ENCODE measurements at places on chromosomes 4 and X.

DNA sequence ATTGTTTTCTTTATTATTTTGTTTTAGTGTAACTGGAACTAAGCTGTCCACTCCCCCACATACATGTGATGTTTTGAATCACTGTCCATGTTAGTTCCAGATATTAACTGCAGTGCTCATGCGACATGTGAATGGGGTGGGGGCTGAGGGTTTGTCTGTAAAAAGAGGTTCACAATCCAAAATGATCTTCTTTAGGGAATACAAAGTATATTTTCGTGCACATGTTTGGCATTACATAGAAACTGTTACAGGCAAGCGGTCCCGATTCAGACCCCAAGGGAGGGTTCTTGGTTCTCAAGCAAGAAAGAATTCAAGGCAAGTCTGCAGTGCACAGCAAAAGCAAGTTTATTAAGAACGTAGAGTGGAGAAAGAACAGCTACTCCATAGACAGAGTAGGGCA is 296.5 kb upstream of the CLNK start:
- no peak for DNase-seq

GRCh38 chr4:174286870-174287269 is 3.2 kb downstream of the CEP44 start:
- DNase-seq, result no peak

DNA sequence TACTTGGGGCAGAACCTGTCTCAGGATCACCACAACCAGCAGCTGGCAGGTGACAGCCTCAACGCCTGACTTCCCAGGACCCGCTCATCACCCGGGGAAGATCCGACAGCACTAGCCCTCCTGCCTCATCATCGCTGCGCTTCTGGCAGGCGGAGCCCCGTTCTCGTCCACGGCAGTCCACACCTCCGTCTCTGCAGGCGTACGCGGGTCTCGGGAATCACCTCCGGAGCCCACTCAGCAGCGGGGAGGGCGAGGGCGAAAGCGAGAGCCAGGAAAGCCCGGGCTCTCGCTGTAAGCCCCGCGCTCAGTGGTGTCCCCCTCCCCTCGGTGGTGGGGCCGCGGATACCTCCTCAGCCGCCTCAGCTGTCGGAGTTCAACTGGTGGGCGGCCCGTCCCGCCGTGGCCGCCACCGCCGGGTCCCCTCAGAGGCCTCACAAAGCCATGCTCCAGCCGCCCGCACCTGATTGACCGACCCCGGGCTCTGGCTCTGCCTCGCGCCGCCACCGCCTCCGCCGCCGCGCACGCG is 518 bp upstream of the CNKSR2 start:
- peak; percentile 10 for DNase-seq

GRCh38 chr4:155564086-155564485 is 102.6 kb upstream of the GUCY1A1 start:
- no peak for DNase-seq

DNA sequence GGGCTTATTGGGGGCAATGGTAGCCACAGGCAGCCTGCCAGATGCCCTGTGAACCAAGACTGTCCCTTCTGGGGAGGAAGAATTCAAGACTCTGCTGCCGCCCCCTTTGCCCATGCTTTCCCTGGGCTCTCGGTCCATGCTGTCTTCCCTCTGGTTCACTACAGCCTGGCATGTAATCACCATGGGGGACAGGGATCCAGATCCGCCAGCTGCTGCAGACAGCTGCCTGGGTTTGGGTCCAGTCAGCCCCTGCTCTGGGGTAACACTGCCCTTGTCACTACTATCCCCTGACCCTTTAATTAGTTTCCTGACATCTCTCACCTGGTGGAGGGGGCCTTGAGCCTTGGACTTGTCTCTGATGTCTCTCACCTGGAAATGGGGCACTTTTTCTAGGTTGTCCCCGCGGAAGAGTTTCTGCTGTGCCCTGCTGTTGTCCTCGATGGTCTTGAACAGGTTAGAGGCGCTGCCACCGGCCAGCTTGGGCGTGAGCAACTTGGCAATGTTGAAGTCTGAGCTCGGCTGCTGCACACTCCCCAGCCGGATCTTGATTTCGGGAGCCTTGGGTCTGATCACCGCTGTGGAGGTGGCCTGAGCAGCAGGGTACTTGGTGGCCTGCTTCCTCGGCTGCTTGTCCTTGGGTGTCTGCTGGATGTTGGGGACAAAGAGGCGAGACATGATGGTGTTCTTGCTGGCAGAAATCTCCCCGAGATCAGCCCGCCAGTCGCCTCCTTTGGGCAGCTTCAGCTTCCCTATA is 6.4 kb downstream of the C4orf54 start:
- no peak for DNase-seq

DNA sequence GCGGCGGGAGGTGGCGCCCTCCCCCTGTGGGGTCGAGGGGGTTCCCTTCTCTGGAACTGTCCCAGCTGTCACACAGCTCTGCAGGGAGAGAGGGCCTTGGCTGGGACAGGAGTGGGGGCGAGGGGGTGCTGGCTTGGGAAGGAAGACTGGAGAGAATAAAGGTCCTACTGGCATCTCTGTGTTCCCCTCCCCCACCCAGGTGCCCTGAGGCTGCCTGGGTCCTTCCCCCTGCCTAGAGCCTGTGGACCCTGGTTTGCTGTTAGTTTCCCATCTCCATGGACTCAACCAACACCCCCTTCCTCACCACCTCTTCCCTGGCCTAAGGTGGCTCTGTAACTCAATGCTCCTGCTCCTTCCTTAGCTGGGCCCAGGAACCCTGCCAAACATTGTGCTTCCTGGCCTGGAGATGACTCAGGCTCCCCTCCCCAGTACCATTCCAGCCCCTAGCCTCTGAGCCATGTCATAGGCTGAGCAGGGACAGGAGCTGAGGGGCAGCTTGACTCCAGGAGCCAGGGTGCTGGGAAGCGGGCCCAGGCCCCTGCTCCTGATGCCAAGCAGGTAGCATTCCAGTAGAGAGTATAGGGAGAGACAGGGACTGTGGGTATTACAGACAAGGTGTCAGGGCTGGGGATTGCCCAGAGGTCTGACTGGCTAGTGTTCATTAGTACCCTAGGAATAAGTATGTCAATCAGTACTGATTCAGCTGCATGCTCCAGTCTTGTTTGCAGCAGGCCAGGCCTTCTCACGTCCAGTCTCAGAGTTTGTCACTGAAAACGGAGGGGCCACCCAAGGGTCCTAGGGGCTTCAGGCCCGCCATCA is 100.7 kb downstream of the EFNB1 start:
- DNase-seq, result no peak

- DNase-seq, result no peak
These were observed 155.7 kb upstream of the STX18 start for GRCh38 chr4:4697584-4697983.

GRCh38 chrX:36849407-36849806 is 158.8 kb upstream of the FAM47C start:
- no peak for DNase-seq

DNA sequence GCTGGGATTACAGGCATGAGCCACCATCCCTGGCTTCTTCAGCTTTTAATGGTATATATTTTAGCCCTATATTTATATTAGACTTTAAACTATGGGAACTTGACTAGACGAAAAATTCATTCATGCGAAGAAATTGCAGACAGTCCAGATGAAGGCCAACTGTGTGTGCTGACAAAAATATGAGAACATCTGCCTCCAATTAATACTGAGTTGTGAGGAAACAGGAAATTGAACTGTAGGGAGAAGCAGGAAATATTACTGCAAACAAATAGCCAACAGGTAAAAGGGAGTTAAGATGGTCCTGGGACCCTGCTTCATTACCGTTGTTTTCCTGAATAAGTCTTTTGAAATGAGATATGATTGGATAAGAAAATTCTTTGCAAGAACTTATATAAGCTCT is 26.3 kb downstream of the MGARP start:
- no peak for DNase-seq

DNA sequence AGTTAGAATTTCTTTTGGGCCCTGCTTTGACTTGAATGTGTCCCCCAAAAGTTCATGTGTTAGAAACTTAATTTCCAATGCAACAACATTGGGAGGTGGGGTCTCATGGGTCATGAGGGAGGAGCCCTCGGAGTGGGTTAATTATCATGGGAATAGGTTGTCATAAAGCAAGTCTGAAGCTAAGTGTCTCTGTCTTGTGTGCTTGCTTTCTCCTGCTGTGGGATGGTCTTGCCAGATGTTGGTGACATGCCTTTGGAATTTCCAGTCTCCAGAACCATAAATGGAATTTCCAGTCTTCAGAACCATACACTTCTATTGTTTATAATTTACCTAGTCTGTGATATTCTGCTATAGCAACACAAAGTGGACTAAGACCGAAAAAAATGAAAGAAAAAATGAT is 71.6 kb downstream of the RASL11B start:
- DNase-seq, result no peak

- DNase-seq, result no peak
These were observed 21.7 kb upstream of the KIAA0232 start for GRCh38 chr4:6760865-6761264.

DNA sequence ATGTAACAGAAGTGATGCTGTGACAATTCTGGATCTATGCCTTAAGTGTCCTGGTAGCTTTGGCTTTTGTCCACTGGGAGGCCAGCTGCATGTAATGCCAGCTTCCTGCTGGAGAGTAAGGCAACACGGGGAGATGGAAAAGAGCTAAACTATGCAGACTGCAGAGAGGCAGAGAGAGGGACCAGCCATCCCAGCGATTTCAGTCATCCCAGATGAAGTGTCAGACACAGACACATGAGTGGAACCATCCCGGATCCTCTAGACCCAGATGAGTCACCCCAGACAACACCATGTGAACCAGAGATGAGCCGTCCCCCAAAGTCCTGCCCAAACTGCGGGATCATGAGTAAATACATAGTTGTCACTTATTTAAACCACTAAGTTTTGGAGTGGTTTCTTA is 14.6 kb downstream of the SRPX start:
- no peak for DNase-seq

GRCh38 chrX:101203761-101204351 is 15.7 kb upstream of the DRP2 start:
- no peak for DNase-seq

DNA sequence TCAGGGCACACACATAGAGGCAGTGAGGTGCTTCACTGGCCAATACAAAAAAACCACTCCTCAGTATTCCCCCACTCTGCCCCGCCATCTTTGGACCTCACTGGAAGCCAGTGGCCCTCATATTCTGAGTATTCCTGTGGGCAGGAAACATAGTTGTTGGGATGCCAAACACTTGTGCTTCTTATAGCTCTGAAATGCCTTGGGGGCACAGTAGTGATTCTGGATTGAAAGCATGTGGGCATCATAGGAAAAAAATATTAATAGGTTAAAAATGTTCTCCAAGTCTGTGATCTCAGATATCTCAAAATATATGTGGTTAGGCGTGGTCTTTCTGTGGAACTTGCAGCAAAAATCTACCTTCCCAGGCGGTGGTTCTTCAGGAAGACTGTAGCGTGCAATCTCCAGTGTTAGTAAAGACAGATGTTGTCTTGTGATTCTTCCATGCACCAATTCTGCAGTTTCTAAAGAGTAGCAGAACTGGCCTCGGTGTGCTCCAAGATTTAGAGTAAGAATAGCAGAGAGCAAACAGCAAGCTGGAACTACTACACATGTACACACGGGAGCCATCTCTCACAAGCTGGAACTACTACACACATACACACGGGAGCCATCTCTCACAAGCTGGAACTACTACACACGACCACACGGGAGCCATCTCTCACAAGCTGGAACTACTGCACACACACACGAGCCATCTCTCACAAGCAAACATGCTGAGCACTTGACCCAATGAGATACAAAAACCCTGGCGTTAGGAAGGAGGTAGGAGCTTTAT is 8.0 kb upstream of the TENM3 start:
- DNase-seq, result no peak

GRCh38 chrX:23737413-23737812 is 5.7 kb downstream of the ACOT9 start:
- no peak for DNase-seq

- DNase-seq, result no peak
These were observed 236.2 kb downstream of the FRAS1 start for GRCh38 chr4:78293348-78293747.

DNA sequence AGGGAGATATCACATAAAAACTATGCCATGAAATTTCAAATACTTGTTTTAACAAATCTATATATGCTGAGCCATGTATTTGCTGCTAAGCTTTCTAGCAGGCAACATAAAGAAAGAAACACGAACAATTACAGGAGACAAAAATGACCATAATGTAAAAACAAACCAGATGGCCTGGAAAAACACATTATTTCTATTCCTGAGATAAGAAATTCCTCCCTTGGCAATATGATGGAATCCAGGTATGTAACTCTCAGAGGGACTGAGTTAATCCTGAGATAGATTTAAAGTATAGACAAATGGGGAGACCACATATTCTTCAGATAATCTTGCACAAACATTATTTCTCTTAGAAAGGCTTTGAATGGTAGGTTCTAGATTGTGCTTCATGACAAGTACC is 224.1 kb upstream of the MAB21L2 start:
- no peak for DNase-seq

DNA sequence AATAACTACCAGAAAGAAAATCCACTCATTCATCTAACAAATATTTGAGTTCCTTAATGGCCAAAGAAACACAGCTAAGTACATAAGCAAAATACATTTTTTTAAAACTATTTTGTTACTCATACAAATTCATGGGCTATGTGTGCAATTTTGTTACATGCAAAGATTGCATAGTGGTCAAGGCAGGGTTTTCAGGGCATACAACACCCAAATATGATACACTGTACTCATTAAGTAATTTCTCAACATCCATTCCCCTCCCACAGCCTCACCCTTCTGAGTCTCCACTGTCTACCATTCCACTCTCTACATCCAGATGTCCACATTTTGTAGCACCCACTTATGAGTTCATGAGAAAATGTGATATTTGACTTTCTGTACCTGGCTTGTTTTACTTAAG is 58.2 kb downstream of the BRWD3 start:
- DNase-seq, result no peak

DNA sequence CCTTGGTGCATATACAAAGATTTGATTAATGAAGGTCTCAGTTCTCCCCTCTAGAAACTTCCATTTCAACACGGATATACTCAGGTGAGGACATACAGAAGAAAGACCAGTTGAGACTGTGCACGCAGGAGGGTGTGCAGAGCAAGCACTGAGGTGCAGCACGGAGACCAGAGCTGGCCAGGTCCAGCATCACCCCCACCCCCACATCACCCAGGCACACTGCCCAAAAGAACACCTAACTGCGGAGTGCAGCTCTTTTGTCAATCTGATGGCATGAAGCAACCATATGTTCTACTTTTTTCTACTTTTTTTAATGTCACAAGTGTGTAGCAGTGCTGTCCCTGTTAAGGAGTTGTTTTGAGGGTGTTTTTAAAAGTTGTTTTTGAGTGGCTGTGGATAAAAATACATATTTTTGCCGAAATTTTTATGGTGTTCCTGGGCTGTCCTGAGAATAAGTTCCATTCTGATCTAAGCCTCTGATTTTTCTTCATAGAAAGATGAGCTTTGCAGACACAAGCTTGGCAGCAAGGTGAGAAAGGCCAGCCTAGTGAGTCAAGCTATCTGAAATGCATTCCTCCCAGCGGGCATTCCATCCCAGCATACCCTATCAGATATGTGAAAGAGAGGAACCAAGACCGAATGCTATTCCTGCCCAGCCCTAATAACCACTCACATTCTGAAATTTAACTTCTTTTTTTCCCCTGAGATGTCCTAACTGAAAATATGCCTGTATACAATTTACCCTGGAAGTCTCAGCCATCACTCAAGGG is 173.7 kb downstream of the PTTG2 start:
- DNase-seq, result no peak

GRCh38 chrX:154021131-154021611 is 1.5 kb upstream of the IRAK1 start:
- DNase-seq, result no peak

- no peak for DNase-seq
These were observed 213.0 kb upstream of the VEGFC start for GRCh38 chr4:177005674-177006230.
